ENCODE measurements at places on chromosomes 1 and 21.

DNA sequence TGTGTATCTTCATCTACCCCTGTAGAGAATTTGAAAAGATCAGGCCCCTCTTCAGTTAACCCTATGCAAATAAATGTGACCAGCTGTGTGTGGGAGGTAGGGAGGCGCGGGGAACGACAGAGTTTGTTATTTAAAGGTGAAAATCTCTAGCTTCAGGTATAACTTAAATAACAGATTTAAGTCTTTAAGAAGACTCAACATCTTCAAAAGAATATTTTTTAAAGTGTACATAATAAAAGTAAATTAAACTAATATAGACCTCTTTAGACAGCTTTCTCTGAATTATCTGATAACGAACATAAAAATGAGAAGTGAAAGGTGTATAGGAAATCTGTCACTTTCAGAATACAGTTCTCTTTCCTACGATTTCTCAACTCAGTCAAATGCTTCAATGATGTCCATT is 16.0 kb downstream of the ANGPTL3 start:
- DNase-seq: no peak

GRCh38 chr1:223682502-223682901 is 17.0 kb upstream of the CAPN8 start:
- no peak for DNase-seq

- no peak for DNase-seq
Measured at GRCh38 chr1:78540048-78540447, 49.3 kb downstream of the PTGFR start.

DNA sequence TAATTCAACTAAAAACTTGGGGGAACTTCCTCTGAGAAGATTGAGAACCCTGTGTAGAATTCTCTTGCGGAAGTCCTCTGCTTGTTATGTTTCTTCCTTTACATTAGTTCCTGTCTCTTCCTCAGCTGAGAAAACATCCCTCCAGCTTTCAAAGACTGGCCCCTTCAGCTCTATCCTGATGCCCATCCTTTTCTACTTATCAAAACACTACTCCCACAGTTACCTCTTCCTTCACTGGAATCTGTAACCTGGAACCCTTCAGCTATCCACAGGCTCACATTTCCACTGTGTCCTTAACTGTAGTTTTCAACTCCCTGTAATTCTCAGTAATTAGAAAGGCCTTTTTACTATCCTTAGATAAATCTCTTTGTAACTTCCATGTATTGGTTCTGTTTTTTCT is 6.0 kb upstream of the DEDD start:
- no peak for DNase-seq

DNA sequence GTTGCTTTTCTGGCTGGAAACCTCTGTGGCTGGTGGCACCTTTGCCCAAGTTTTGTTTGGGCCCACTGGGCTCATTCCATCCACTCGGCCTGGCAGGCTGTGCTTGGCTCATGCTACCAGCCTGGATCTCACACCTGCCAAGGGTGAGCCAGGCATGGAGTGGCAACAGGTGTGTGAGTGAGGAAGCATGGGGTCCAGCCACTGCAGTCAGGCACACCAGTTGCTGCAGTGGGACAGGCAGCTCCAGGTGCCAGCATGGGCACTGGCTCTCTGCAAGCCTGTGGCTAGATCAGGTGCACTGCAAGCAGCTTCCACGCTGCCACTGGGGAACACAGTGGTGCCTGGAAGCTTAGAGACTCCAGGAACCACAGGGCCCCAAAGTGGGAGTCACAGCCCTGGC is 57.0 kb downstream of the NUP210L start:
- no peak for DNase-seq

DNA sequence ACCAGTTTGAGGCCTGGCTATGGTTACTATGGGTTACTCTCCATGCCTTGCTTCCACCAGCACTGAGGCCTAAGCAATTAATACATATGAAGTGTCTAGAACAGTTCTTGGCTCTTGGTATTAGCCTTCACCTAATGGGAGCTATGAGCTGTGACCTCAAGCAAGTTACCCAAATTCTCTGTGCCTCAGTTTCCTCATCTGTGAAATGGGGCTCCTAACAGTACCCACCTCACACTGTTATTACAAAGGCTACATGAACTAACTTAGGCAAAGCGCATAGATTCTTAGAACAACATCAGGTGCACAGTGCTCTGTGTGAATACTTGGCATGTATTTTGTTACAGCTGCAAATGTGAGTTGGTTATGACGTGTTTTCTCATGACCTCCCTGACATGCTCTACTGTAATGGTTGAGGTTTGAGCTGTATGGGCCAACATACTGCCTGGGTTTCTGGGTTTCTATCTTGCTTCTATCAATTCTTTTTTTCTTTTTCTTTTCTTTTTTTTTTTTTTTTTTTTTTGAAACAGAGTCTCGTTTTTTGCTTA is 26.5 kb downstream of the CDCP2 start:
- DNase-seq: no peak

DNA sequence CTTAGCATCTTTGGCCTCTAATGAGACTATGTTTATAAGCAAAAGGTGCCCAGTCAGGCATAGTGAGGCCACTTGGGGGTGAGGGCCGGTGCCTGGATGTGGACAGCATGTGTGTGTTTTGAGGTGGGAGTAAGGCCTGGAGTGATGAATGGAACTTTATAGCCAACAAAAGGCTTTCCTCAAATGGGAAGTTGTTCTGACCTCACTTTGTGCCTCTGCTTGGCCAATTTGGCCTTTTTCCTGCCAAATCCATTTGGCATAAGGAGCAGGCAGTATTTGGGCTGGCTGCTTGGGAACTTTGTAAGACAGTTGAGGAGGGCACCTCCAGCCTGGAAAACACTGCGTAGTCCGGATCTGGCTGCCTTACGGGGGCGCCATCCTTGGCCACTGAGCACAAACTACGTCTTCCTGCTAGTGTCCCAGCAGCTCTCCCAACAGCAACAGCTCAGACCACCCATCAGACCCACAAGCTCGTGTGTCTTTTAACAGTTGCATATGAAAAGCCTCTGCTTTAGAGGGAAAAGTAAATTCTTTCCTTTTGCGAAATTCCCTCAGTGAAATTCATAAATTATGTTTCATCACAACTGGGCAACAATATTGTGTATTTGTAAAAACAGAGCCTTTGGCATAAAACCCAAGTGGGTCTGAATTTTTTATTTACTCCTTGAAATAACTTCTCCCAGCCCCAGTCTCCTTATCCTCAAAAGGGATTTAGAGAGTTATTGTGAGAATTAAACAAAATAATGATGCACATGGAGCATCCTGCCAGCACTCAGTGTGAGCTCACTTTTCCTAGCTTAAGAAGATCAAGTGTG is 322.9 kb downstream of the DISC1 start:
- DNase-seq: no peak

DNA sequence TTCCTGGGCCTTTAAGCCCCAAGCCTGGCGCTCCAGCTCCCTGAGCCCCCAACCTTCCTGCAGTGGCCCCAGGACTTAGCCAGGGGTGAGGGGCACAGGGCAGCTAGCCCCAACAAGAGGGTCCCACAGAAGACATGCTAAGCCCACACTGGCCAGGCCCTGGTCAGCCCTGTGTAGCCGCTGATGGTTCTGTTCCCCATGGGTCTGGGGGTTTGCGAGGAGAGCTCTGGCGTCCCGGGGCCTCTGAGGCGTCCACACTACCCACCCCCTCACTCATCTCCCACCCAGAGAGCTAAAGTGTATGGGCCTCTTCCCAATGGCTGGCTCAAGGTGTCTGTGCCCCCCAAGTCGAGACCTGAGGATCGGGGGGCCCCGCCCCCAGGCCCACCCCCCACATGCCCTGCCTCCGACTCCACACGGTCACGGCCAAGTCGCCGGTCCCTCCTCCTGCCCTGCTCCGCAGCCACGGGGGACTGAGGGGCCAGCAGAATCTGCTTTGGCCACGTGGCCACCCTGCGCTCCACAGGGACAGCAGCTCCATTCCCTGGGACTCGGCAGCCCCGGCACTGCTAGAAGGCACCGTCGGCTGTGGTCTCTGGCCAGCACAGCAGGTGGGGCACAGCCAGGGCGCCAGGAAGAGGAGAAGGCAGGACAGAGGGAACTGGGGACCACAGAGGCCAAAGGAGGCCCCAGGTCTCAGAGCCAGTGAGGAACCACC is 7.8 kb downstream of the TNFRSF18 start:
- no peak for DNase-seq

DNA sequence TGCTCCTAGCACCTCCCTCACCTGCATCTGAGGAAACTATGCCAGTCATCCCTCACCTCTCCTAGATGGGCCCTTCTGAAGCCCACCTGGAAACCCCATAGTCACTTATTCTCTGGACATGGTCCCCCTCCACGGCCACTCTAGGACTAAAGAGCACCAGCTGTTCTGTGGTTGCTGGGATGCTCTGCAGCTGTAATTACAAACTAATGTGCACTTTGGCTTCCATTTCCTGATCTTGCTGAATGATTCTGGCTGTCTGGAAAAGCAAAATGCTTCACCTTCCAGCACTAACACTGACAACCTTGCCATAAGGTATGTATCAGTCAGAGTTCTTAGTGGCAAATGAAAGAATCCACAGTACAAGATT is 48.7 kb upstream of the PSEN2 start:
- no peak for DNase-seq

Measured in SJSA1 (cell line).